ENCODE measurements at places on chromosomes 16 and 17.

DNA sequence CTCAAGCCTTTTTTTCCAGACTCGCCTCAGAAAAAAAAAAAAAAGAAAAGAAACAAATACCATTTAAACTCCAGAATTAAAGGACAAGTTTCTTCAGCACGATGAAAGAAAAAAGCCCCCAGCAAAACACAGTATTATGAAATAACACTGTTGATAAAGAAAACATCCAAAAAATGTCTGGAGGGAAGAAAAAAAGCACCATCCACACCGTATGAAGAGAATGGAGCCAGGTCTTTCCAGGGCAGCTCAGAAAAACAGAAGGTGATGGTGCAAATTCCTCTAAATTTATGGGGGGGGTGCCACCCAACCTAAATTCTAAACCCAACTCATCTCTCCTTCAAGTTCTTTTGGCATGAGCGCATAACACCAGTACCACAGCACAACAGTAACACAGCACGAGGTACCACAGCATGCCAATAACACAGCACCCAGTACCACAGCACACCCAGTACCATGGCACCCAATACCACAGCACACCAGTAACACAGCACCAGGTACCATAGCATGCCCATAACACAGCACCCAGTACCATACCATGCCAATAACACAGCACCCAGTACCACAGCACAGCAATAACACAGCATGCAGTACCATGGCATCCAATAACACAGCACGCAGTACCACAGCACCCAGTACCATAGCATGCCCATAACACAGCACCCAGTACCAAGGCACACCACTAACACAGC is 19.0 kb downstream of the AXIN1 start:
- no peak for DNase-seq

- DNase-seq, result no peak
Measured at GRCh38 chr16:73126525-73126853, 78.6 kb upstream of the ZFHX3 start.

DNA sequence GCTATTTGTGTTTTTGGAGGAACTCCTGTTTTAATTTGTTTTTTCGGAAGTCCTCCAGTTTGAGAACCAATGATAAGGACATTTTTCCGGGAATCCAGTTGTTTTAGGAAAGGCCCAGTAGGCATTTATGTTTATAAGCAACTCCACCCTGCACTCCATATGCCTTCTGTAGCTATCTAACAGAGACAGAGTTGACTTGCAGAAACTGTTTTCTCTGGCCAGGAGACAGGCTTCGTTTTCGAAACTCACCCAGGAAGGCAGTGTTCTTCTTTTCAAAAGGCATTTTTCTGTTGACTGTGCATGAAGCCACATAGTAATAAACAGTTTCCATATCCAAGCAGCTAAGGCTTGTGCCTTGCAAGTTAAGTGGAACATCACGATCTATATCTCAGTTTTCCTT is 587.1 kb downstream of the WWOX start:
- no peak for DNase-seq

DNA sequence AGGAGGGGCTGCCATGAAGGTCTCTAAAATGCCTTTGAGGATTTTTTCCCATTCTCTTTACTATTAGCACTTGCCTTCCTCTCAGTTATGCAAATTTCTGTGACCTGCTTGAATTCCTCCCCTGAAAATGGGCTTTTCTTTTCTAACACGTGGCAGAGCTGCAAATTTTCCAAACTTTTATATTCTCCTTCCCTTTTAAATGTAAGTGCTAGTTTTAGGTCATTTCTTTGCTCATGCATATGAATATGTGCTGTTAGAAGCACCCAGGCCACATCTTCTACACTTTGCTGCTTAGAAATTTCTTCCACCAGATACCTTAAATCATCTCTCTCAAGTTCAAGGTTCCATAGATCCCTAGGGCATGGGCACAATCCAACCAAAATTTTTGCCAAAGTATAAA is 11.8 kb downstream of the CLEC10A start:
- DNase-seq, result no peak

GRCh38 chr16:11105038-11105903 is 150.7 kb downstream of the SOCS1 start:
- no peak for DNase-seq

GRCh38 chr16:14301169-14302030 is 230.3 kb downstream of the MRTFB start:
- DNase-seq, result no peak

DNA sequence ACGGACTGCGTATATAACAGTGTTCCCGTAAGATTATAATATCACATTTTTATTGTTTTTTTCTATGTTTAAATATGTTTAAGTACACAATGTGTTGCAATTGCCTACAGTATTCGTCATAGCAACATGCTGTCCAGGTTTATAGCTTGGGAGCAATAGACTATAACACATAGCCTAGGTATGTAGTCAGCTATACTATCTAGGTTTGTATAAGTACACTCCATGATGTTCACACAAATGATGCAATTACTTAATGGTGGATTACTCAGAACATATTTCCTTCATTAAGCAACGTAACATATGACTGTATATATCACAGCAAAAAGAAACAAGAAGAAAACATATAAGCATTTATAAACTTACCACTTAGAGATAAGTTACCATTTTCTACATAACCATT is 160.0 kb downstream of the CBLN1 start:
- DNase-seq, result no peak
